Activated CD4-positive, alpha-beta T cell treated with anti-CD3 and anti-CD28 coated beads, Interleukin-2, amount 10 ng/mL, durations not matched to agents 24 days and 14 days (primary cell): ENCODE measurements at places on chromosomes 13 and 19.
A peak's percentile ranks its signal among the peaks of the same experiment; 100 is the strongest.

- no peak for DNase-seq
These were observed 400 bp upstream of the SERP2 start for GRCh38 chr13:44373247-44373600.

- DNase-seq, result no peak
These were observed 104.6 kb upstream of the GJB6 start for GRCh38 chr13:20336761-20337160.

DNA sequence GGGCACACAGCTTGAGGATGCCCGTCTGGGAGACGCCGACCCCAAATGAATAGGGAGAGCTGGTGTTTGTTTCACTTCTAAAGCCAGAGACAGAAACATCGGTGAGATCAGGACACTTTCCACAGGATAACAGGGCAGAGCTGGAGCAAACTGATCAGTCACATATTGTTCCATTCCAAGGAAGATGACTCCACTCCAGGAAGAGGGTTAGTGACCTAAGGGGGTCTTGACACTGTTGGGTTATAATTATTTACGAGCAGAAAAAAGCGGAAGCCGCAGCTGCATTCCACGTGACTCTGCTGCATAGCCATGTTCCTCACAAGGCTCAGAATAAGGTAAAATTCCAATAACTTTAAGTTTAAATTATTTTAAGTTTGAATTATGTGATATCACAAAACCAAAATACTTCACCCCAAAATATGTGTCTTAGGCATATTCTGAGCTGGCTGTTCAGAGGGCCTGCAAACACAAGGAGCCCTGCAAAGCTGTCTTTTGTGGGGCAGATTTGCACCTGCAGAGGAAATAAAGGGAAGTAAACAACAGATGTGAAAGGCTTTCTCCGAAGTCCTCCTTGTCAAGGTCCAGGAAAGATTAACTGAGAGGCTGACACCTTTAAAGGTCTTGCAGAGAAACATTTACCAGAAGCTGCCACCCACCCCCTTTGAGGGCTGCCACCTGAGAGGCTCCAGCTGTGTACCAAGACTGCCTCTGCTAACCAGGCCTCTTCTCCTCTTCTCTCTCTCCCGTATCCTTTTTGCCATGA is 819.2 kb downstream of the UQCRFS1 start:
- peak; percentile 80 for DNase-seq

DNA sequence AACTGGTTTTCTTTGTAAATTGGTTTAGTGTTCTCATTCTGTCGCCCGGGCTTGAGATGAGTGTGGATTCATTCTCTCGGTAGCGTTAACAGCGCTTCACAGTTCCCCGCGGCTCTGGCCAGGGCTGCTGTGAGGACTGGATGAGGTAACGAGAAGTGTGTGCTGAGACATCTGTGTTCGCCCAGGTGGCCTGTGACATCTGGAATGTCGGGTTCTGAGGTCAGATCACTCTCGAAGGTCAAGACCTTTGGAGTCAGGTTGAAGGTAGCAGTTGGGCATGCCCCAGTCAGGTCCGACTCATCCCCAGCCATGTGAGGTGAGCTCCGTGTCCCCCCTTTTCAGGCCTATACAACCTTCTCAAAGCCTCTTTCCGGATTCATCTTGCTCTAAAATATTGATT is 13.4 kb upstream of the TUBGCP3 start:
- no peak for DNase-seq

DNA sequence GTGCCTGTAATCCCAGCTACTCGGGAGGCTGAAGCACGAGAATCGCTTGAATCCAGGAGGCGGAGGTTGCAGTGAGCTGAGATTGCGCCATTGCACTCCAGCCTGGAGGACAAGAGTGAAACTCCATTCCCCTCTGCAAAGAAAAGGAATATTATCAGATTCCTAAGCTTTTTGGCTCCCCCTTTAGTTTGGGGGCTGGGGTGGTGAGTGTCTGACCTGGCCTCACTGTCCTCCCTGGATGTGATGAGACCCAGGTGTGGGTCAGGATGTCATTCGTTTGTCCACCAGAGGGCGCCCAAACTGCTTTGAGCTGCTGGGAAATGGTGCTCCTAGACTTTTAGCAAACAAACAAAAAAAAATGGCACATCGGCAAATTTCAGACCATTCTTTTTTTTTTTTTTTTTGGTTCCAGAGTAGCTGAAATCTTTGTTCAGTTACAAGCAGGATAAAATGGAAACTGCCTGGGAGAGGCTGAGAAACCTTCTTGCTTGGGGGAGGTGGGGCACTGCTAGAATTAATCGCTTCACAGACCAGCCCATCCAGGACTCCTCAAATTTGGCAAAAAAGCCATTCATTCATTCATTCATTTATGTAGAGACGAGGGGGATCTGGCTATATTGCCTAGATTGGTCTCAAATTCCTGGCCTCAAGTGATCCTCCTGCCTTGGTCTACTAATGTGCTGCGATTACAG is 29.4 kb downstream of the SPC24 start:
- peak; percentile 93 for DNase-seq

GRCh38 chr13:46341112-46341711 is 45.8 kb downstream of the RUBCNL start:
- peak; percentile 67 for DNase-seq

DNA sequence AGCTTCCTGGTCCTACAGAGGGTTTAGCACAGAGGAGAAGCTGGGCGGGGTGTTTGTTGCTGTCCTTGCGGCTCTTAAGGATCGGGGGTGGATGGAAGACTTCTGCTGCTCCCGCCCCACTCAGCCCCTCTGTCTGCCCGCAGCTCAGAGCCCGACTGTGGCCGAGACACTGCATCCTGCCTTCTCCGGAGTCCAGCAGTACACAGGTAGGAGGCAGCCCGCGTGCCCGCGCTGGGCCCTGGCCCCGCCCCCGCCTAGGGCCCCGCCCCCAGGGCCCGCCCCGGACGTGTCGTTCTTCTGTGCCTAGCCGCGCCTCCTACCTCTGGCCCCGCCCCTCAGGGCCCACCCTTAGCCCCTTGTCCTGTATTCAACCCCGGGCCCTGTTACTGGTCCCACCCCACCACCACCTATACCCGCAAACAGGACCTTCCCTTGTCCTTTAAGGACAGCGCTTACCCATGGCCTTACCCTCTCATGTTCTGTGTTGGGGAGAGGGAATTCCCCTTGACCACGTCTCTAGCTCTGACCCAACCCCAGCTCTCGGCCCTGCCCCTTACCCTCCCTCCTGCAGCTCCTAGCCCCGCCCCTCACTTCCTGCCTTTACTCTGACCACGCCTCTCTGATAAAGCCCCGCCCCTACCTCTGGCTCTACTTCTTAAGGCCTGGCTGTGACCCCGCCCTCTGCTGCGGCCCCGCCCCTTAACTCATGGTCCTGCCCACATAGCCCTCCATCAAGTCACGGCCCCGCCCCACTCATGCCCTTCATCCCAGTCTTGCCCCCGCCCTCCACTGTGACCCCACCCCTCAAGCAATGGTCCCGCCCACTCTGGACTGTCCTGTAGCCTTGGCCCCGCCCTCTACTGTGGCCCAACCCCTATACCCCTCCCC is 60.5 kb downstream of the CELF5 start:
- DNase-seq, result peak; percentile 87

- DNase-seq, result no peak
These were observed 127.9 kb upstream of the GJB6 start for GRCh38 chr13:20360041-20360491.

- DNase-seq, result no peak
These were observed 530.2 kb upstream of the NBEA start for GRCh38 chr13:34411894-34412293.

- no peak for DNase-seq
These were observed 797.2 kb upstream of the PCDH9 start for GRCh38 chr13:68027306-68027705.

DNA sequence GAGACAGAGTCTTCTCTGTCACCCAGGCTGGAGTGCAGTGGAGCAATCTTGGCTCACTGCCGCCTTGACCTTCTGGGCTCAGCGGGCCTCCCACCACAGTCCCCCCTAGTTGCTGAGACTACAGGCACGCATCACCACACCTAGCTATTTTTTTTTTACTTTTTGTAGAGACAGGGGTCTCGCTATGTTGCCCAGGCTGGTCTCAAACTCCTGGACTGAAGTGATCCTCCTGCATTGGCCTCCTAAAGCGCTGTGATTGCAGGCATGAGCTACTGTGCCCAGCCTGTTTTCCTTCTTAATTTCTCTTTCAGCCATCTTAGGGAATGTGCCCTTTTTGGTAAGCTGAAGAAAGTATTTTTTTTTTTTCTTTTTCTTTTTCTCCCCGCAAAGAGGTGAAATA is 42.6 kb upstream of the RNF113B start:
- DNase-seq, result no peak

DNA sequence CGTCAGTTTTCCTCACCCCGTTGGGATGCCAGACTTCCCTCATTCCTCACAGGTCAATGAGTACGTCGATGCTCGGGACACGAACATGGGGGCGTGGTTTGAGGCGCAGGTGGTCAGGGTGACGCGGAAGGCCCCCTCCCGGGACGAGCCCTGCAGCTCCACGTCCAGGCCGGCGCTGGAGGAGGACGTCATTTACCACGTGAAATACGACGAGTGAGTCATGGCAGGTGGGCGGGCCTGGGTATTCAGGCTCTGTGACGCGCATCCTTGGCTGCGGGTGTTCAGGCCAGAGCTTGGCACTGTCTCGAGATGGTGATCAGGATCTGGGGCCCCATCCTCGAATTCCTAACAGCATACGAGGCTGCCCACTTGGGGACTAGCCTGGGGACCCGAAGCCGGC is 21.4 kb downstream of the UHRF1 start:
- no peak for DNase-seq

- DNase-seq, result no peak
These were observed 6.8 kb upstream of the NECTIN2 start for GRCh38 chr19:44839276-44839675.

GRCh38 chr13:100130092-100130491 is 41.2 kb downstream of the PCCA start:
- DNase-seq, result no peak

GRCh38 chr13:20363172-20363571 is 131.1 kb upstream of the GJB6 start:
- DNase-seq, result no peak

- no peak for DNase-seq
These were observed 83.9 kb upstream of the TSC22D1 start for GRCh38 chr13:44660050-44660449.
